Activated CD4-positive, alpha-beta T cell treated with anti-CD3 and anti-CD28 coated beads for 1 hour (primary cell): ENCODE measurements at places on chromosomes 1 and 21.

DNA sequence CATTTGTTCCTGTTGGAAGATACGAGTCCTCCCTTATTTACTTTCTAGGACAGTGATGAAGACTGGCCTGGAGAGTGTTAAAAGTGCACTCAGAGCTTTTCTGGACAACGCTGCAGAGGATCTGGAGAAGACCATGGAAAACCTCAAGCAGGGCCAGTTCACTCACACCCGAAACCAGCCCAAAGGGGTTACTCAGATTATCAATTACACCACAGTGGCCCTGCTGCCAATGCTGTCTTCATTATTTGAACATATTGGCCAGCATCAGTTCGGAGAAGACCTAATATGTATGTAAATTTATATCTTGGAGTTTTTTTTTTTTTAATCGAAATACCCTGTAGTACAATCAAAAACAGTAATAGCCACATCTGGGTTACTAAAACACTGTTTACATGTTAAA lies 190.5 kb downstream of the ZP4 start:
- DNase-seq = no peak

- DNase-seq = no peak
These were observed 58.2 kb downstream of the ALPL start for GRCh38 chr1:21567241-21568005.

DNA sequence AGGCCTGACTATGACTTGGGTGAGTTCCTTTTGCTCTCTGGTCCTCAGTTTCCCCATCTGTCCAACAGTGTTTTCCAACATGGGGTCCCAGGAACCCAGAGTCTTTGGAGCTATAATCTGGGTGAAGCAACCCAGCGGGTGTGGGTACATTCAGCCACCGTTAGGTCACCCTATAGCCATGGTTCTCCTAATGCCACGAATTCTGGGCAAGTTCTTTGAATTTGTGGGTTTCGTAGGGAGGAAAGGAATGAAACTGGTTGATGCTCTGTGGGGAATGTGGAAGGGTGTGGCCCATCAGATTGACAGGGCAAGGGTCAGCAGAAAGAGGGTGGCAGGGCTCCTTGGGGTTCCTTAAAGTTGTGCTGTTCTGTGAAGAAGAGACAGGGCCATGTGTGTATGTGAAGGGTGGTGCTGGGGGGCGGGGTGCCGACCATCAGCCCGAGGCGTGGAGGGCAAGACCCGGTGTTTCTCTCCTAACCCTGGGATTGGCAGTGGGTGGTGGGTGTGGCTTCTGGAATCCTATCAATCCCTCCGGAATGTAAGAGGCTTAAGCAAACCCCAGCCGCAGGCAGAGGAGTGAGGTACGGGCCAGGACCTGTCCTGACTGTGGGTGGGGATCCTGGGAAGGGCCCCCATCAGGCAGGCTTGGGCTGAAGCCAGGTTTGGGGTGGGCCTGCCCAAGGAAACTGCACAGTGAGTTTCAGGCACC lies 35.5 kb upstream of the ZNF362 start:
- DNase-seq = no peak

DNA sequence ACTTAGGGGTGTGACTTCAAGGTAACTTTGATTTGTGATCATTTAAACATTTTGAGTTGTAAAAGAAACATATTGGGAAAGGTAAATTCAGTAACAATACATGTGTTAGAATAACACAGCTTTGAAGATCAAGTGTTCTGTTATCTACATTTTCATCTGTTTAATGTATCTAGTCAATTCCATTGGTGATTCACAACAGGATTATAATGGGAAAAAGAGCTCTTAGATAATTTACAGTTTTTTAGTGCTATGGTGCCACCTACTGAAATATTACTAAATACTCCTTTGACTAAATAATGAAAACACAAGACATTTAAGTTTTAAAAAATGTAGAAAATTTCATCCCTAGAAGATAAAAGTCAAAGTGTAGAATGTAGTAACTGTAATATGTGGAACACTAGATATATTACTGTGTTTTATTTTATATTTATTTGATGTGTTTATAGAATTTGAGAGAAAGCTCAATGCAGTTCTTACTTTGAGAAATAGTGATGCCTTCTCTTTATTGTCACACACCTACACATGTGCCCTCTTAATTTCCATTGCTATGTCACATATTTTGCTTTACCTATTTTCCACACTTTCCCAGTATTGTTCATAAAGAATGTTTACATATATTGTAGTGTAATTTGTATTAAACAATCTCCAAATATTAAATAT lies 47.4 kb downstream of the PTPRC start:
- no peak for DNase-seq

GRCh38 chr1:26890467-26890796 lies 349 bp upstream of the GPN2 start:
- DNase-seq = no peak

DNA sequence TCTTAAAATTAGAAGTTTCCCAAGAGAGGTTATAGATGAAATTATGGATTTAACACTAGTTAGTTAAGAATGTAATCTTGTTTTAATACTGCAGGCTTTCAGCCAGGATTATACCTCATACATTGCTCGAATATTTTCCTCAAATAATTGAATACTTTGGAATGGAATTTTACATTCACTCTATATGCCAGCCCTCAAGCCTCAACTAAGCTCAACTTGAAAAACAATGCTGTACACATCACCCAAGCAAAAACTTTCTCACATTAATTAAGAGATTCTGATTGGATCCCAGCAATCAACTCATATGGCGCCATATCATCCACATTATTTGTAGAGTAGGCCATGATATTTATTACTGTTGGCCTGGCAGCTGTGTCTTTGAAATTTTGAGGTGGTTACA lies 710.7 kb upstream of the ADAMTS5 start:
- no peak for DNase-seq
